Activated gamma-delta T cell (primary cell): ENCODE measurements at places on chromosomes 1 and 21.

DNA sequence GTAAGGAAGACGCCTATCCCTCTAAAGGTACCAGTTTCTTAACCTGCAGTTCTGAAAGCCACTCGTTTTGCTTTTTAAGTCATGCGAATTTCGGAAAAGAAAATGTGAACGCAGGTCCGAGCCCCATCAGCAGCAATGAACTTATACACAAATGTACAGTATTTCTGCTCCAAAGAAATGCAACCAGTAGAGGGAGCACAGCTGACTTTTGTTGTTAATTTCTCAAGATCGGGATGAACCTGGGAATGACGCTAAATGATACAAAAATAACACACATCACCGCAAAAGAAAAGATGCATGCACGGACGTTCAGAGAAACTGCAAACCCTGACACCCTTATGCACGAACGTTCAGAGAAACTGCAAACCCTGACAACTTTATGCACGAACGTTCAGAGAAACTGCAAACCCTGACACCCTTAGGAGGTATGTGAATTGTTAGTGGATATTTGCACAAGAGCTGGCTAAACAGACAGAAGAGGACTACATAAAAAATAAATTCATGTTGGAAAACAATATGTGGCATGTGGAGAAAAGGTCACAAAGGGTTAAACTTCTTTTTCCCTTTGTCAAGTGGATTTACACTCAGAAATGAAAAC, 3.5 kb upstream of the TIAM1 start:
- DNase-seq: no peak

- DNase-seq: no peak
Observed at GRCh38 chr1:228084325-228084724, 1.8 kb downstream of the ARF1 start.

GRCh38 chr1:236491469-236492136, 32.2 kb upstream of the LGALS8 start:
- no peak for DNase-seq

DNA sequence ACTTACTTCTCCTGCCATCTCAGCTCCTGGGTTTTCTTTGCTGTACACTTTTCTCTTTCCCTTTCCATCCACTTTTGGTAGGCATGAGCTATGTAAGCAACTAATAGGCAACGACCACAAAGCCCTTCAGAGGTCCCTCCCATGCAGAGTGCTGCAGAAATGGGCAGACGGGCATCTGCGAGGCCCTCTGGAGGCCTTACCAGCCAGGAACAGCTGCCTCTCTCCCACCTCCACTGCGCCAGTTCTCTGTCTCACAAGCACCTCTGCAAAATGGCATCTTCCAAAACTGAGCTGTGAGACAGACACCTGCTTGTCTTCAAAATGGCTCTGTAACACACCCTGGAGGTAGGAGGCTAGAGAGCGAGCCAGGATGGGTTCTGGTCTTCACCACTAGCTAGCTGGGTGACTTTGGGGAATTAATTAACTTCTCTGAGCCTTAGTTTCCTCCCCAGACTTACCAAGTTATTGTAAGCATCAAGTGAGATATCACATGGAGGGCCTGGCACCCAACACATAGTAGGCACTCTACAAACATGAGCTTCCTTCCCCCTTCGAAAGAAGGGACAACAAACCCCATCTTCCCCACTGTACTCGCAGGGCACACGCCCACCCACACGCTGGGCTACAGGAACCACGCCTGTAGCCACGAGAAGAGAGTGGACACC, 62.0 kb downstream of the BCAR3 start:
- DNase-seq: no peak

DNA sequence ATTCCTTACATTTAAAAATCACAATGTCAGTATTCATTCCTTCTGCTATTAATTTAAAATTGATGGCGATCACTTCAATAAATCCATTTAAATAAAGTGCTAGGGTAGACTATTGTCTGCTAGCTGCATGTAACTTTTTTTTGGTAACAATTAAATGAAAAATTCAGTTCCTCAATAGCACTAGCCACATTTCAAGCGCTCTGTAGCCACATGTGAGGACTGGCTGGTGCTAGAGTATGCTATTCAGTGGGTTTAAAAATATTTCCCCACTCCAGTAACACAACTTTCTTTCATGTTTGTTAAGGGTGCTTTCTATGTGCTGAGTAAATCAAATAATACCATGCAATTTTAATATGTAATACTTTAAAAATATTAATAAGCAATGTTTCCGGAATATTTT, 108.2 kb downstream of the LTN1 start:
- DNase-seq: no peak

- no peak for DNase-seq
Observed at GRCh38 chr1:57265104-57265503, 158.8 kb downstream of the DAB1 start.

- no peak for DNase-seq
Observed at GRCh38 chr1:203088441-203088840, 2.6 kb upstream of the MYOG start.

DNA sequence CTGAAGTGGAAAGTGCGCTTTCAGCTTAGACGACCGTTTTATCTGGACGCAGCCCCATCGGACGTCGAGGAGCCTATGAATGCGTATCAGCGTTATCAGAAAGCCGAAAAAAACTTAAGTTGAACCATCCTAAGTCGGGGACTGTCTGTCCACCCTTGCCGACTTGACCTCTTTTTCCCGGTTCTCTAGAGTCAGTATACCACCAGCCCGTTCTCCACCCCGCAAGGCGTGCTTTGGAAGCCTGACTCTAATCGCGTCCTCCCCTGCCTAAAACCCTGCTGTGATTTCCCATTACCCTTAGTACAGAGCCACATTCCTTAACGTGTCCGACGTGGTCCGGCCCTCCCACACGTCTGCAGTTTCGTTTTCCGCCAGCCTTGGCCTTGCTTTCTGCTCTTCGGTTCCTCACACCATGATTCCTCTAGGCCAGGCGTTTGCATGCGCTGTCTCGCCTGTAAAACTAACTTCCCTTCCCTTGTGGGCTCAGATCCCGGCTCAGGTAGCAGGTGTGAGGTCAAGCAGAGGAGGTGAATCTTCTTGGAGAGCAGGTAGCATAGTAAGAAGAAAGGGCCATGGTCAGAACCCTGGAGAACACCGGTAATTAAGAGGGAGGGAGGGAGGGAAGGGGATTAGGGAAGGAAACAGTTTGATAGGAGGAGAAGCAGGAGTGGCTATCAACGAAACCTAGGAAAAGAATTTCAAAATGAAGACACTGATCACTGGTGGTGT, 865 bp downstream of the ADPRS start:
- no peak for DNase-seq

- no peak for DNase-seq
Observed at GRCh38 chr1:216596281-216596862, 126.9 kb downstream of the ESRRG start.

- DNase-seq: no peak
Observed at GRCh38 chr1:216366979-216367378, 56.3 kb downstream of the USH2A start.

DNA sequence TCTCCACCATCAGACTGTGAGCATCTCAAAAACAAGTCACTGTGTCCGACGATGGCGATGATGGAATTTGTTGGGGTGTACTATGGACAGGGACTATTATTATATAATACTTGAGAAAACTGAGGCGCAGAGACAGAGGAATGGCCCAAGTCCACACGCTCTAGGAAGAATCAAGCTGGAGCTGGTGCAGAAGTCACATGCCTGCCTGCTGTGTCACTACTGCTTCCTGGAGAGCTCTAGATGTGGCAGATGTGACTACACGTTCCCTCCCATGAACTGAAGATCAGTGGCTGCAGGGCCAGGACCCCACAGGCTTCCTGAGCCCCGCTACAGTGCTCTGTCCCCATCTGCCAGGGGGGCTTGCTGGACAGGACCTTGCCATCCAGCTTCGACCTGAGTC, 56.9 kb downstream of the TRABD2B start:
- no peak for DNase-seq

- no peak for DNase-seq
Observed at GRCh38 chr1:110524311-110525248, 5.6 kb upstream of the KCNA10 start.

- DNase-seq: peak; percentile 94
Observed at GRCh38 chr1:151008244-151009205, at the start of gene PRUNE1. PRUNE1 (plus strand) TSS chr1:151008449; CDS start chr1:151008633, 184 bp downstream.

DNA sequence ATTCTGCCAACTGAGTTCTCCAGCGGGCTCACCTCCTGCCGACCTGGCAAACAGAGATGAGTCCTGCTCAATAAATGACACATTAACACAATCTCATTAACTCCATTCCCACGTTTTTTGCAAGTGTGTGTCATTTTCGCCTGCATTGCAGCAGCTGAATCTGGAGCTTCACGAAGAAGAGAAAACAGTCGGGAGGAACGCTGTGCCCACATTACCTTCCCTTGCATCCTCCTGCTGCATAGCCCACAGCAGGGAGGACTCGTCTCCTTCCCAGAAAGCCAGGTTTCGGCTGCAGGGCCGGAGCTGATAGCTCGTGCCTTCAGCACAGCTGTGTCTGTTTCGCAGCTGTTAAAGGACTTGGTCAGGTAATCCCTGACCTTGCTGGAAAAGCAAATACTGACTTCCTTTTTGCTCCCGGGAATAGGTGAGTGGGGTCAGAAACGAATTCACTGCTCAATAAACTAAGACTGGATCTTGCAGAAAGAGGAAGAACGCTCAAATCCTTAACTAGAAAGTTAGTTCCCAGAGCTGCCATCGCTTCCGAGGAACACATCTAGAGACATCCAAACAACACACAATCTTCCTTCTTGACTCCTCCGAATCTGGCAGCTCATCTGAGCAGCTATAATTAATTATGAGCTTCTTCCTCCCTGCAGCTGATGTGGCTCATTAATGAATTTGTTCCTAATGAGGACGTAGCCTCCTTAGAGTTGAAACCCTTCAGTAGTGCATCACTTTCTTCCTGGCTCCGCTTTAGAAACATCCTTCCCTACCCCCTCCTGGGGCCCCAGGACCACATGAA, 33.0 kb downstream of the KANK4 start:
- no peak for DNase-seq

- DNase-seq: no peak
Observed at GRCh38 chr21:26433386-26433785, 139.7 kb downstream of the CYYR1 start.

GRCh38 chr21:15763359-15763758, 33.6 kb downstream of the USP25 start:
- no peak for DNase-seq

DNA sequence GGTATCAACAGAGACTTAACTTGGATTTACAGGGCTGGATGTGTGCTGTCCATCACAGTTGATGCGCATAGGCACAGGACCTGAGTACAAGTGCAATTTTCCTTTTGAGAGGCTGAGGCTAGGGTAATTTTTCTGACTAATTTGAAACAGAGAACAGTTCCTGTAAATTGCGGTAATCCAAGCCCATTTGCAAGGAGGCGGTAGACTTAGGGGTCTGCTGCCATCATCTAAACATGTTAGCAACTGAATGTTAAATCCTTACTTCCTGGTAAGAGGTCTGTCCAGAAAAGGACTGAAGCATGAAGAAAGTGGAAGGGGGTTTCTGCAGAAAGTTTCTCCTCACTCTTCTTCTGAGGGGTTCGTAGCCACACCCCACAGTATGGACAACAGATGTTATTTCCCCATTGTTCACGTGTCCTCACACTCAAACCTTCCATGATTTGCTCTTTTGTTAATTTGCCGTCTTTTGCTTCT, 23.7 kb upstream of the C1orf198 start:
- DNase-seq: no peak

- no peak for DNase-seq
Observed at GRCh38 chr1:116972674-116973030, 28.9 kb upstream of the CD101 start.

DNA sequence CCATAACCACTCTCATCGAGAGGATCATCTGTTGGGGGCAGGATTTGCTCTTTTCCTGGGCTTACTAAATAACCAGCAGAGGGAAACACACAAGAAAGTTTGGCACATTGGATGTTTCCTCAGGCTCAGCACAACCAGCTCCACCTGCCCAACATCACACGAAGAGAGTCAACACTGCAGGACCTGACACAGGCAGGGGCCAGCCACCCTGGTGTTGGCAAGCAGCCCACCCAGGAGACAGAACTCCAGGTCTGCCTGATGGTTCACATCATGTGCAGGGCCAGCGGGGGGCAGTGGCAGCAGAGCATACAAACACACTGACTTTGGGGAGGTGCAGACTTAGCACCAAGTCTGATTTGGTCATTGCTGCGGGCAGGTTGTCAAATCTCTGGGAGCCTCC, 182.3 kb upstream of the GALNT2 start:
- DNase-seq: no peak

DNA sequence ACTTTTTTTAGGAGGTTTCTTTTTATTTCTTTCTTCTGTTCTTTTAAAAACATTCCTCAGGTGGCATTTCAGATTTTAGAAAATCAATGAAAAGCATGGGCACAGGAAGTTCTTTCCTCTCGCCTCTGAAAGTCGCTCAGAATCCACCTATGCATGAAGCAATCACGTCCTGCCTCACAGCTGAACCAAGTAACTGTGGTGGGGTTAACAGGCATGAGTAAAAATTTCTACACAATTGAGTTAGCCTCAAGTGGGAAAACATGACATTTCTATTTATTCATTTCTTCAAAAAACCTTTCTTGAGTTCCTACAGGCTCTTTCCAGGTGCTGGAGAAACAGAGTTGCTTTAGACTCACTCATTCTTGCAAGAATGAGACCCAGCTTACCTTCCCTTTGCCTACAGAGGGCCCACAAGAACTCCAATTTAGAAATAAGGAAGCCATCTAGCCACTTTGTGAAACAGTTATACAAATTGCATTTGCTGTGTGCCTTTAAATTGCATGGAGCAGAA, 508.9 kb upstream of the PKN2 start:
- DNase-seq: no peak

DNA sequence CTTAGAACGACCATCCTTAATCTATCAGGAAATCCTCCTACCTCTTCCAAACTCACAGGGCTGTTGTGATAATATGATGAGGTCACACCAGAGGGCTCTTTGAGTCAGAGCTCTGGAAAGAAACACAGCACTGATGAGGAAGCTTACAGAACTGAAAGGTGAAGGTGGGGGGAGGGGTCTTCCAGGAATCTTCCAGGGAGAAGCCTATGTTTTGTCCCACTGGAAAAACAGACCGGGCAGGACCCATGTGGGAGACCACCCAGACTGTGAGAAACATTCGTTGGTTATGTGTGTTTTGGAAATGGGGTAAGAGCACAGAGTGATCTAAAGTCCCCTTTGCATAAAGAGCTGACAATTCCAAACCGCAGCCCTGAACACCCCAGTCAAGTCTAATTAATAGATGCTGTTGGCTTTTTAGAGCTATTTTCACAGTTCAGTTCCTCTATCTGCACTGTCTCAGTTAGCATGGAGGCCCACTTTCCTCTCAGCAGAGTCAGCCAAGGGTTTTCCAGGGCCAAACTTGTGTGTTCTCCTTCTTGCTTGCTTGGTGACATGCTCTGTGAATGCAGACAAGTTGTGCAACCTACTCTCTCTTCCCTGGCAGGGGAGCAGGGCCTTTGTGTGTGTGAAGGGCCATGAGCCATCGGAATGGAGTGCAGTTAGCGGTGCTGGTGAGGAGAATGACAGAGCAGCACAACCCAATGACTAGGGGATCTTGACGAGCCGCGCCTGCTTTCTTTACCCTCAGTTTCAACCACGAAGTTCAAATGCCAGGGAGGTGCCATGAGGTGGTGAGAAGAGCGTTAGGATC, 12.3 kb downstream of the PHLDA3 start:
- DNase-seq: no peak

GRCh38 chr21:34514576-34515115, 2.6 kb upstream of the KCNE1 start:
- no peak for DNase-seq

GRCh38 chr1:24351247-24351646, 32.1 kb downstream of the GRHL3 start:
- DNase-seq: no peak
